ENCODE measurements at places on chromosomes 4 and X. TPM values are rescaled to one million over a fixed set of nuclear protein-coding genes. Genes with fewer than 3 reads are reported as not detected.

- DNase-seq: no peak
Observed at GRCh38 chrX:149570668-149571067, 16.6 kb downstream of the MAGEA9B start.

The ABLIM2 gene
- total RNA-seq: 2.7 TPM

GRCh38 chr4:183284965-183285364, 35.1 kb downstream of the CLDN22 start:
- no peak for DNase-seq

The PF4V1 gene
- total RNA-seq: not detected

DNA sequence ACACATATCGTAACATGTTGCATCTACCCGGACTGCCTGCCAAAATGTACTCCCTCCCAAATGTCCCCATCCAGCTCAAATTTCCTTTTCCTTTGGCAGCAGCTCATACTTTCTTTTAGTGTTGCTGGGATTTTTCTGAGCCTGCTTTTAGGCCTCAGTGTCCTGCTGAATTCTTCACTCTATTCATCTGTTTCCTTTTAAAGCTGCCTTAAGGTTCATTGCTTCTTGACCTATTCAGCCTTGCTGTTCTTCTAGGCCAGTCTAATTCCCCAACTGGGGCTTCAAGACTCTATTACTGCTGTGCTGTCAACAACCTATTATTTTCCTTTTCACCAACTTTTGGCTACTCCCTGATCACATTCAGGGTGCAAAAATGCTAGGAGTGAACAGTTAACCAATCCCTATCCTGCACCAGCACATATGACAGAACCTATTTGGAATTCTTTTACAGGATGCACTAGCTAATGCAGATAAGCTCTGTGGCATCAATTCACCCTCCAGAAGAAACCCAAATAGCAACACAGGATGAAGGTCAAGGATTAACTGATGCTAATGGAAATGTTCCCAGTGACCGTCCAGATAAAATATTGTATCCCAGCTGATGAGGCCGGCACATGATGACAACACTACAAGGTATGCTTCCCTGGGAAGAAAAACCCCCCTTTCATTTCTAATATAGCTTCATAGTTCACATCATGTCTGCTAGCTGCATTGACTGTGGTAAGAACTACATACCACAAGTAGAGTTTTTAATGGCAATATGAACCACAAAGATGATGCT, 114.7 kb upstream of the TTC29 start:
- DNase-seq: no peak

The AFP gene
- 0.25 TPM for total RNA-seq

The PTPN13 gene
- total RNA-seq: 42.9 TPM

All from mesothelial cell of epicardium (in vitro differentiated cells).